Progenitor cell of endocrine pancreas (in vitro differentiated cells): ENCODE measurements at places on chromosomes 4 and X.

- H3K4me1 ChIP-seq, result peaks cover 2% of the 10 kb centered on the region
- H3K36me3 ChIP-seq, result no peaks in the 10 kb centered on the region
- H3K4me3 ChIP-seq, result no peak overlapping the region
These were observed 736.9 kb upstream of the MAGEB2 start for GRCh38 chrX:29478336-29479069.

- no peak overlapping the region for H3K4me3 ChIP-seq
- no peaks in the 10 kb centered on the region for H3K36me3 ChIP-seq
- H3K27me3 ChIP-seq, result peaks cover 2% of the 10 kb centered on the region
- H3K27ac ChIP-seq, result no peak overlapping the region
- no peak for DNase-seq
These were observed 108.1 kb upstream of the PAQR3 start for GRCh38 chr4:79047316-79047715.

DNA sequence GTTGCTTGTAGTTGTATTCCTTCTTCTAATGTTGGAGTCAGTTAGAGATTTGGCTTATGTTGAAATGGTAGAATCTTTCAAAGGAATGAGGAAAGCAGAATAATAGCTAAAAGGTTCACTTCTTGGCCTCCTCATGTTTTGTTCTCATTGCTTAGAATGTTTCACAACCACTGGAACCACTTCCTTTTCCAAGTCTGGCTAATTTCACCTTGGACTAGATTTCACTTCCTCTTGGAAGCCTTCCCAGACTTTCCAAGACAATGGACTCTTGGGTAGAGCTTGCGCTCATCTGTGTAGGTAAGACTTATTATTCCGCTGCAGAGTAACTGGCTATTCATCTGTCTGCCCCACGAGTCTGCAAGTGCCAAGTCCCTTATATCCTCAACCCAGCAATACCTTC is 8.3 kb downstream of the SPATA18 start:
- H3K27ac ChIP-seq, result no peak overlapping the region
- H3K36me3 ChIP-seq, result no peaks in the 10 kb centered on the region

DNA sequence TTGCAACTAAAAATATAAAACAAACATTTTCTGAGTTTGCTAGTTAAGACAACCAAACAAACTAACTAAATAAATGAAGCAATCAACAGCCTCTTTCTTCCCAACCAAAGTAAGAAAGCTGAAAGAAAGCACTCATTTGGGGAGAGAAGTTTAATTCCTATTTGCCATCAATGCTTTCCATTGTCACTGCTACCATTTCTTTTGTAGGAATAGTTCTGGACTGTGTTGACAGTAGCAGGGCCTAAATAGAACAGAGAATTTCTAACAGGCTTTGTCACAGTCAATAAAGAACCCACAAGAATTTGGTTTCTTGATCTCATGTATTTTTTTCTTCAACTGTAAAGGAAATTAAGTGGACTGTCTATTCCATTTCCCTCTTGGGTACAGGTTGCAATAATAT is 1886.4 kb upstream of the TENM3 start:
- DNase-seq, result no peak
- no peaks in the 10 kb centered on the region for H3K36me3 ChIP-seq
- H3K27me3 ChIP-seq, result no peaks in the 10 kb centered on the region
- no peak overlapping the region for H3K27ac ChIP-seq

GRCh38 chrX:71291381-71291780 is 7.9 kb downstream of the NONO start:
- H3K4me3 ChIP-seq, result no peak overlapping the region
- DNase-seq, result no peak
- no peaks in the 10 kb centered on the region for H3K27me3 ChIP-seq
- no peak overlapping the region for H3K27ac ChIP-seq
- peaks cover 25% of the 10 kb centered on the region for H3K36me3 ChIP-seq
